H54 (cell line): ENCODE measurements at places on chromosomes 5 and 9.
A peak's percentile ranks its signal among the peaks of the same experiment; 100 is the strongest.

DNA sequence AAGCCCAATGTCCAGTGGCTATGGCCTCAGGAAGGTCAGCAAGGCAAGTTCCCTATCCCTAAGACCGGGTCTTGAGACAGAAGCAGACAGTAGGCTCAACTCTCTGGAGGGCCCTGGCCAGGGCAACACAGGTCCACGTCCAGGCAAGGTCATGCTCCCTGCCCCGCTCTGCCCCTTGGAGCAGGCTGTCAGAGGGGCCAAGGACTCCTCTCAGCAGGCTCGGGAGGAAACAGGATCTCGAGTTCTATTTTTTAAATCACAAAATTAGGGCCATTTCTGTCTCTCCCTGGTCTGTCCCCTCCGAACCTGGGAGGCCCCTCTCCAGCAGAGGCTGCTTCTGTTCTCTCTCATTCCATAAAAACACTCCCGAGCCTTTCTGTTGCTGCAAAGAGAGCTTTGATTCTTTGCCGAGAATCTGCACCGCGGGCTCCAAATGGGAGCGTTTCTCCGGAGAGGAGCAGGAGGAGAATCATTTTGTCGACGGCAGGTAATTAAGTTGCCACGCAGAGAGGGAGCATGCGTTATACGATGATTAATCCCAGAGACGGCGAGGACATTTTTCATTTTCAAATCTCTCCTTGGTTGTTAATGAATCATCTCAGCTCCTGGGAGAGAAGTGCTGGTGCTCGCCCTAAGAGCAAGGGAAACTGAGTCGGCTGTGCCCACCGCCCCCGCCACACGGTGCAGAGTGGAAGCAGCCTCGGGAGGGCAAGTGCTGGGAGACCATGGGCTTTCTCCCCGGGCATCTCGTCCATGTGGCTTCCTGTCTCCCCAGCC, 24.5 kb upstream of the FCN1 start:
- no peak for DNase-seq

DNA sequence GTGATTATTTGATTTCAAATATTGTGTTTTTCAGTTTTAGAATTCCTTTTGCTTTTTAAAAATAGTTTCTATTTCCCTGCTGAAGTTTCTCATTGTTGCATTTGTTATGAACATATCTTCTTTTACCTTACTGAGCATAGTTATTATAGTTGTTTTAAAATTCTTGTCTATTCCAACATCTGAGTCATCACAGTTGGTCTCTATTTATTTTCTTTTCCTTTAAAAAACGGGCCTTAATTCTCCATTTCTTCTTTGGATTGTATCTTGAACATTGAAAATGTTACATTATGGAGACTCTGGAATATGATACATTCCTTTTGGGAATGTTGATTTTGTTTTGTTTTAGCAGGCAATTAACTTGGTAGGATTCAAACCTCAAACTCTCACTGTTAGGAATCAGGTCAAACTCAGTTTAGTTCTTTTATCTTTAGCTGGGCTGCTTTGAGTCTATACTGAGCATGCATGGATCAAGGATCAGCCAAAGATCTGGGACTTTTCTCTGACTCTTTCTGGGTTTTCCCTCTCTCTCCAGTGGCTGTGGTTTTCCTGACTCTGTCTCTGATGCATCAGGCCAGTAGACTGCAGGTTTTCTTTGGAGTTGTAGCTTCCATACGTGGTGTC, 70.3 kb downstream of the TEK start:
- no peak for DNase-seq

- DNase-seq: no peak
These were observed 293.0 kb downstream of the KCTD16 start for GRCh38 chr5:144463481-144464223.

GRCh38 chr5:150398722-150399523, 13.8 kb downstream of the CD74 start:
- no peak for DNase-seq

DNA sequence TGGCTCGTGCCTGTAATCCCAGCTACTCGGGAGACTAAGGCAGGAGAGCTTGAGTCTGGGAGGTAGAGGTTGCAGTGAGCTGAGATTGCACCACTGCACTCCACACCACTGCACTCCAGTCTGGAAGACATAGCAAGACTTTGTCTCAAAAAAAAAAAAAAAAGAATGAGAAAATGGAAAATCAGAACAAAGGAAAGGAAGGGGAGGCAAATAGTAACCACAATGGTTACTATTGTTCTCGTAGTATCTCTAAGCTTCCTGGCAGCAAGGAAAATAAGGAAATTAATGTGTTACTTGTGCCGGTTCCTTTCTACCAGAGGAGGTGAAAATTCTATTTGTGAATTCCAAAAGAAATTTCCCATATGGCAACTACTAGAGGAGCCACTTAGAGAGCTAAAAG, 48.5 kb upstream of the BNC2 start:
- DNase-seq: no peak

- no peak for DNase-seq
These were observed 26.9 kb downstream of the ZNF484 start for GRCh38 chr9:92850898-92851297.

DNA sequence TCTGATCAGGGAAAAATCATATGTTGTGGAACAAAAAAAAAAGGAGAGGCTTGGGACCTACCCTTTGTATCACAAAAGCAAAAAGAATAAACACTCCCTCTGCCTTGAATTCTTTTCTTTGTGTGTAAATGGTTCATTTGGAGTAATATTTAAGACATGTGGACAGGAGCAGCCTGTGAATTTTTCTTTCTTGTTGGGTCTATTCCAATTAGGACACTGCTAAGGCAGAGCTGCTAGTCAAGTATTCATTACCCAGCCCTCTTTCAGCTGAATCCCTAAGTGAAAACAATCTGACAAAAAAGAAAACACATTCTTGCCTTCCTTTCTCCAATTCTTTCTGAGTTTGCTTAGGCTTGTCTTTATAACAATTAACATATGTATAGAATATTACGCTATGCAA, 330.0 kb downstream of the EBF1 start:
- no peak for DNase-seq

- DNase-seq: no peak
These were observed 641.9 kb upstream of the CDH6 start for GRCh38 chr5:30551618-30552017.

DNA sequence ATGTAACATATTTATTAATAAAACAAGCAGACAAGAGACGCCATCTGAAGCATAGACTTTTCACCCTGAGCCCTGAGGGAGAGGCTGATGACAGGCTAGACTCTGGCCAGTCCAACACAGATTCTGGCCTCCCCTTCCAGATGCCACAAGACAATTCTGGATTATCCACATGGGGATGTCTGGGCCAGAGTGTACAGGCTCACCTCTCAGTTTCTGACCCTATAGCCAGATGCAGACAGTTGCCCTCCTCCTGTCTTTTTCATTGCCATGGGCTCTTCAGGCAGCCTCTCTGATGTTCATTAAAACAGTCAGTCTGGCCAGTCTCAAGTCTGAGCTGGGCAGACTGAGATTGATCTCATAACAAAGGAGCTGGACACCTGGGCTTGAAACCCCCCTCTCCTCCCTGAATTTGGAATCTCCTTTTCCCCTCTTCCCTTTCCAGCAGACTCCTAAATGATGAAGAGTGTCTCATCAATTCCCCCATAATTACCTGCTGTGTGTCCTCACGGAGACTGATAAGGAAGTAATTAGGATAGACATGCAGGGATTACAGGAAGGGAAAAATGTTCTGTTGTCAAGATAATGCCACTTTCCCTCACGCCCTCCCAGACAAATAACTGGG, 89.6 kb downstream of the ASTN2 start:
- no peak for DNase-seq

GRCh38 chr5:132074772-132075718, 1.5 kb downstream of the CSF2 start:
- DNase-seq: no peak

GRCh38 chr5:98954392-98955028, 25.7 kb upstream of the CHD1 start:
- DNase-seq: no peak

DNA sequence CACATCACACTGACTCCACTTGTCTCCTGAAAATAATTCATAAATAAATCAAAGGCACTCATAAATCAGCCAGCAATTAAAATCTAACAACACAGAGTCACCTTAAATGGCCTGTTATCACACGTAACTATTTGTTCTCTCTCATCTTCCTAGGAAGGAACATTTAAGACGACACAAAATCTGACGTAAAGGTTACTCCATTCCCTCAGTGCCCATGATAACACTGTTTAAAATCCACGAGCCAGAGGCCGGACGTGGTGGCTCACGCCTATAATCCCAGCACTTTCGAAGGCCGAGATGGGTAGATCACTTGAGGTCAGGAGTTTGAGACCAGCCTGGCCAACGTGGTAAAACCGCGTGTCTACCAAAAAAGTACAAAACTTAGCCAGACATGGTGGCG, 56.4 kb downstream of the MYO10 start:
- DNase-seq: no peak

DNA sequence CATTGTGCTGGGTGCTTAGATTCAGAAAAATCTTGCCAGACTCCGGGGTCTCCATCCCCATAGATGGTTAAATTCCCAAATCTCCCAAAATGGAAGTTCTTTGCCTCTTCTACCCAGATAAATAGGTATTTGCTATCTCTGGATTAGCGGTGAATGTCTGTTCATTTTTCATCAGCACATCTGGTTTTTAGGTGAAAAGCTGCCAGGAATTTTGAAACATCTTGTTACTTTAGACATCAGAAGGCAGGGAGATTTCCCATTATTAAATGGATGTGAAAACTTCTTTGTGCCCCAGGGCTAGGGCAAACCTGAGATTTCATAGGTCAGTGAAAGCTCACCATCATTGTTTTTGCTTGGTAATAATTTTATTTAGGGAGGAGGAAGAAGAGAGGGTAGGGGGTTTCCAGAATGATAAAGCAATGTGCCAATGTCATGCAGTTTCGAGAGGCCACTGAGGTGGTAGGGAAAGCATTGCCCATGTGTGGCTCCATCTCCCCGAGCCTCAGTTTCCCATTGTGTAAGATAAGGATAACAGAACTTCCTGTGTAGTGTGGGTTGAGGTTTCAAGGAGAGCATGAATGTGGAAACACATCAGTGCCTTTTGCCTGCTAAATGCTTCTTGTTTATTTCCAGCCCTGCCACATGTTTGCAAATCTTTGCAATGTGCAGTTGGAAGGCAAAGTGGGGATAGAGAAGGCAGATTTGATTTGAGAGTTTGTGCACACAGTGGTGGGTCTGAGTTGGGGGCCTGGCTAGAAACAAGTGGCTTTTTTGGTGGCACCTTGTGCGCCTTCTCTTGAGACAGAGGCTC, 147.2 kb upstream of the KLF4 start:
- no peak for DNase-seq

GRCh38 chr5:5780253-5780652, 357.8 kb downstream of the ICE1 start:
- no peak for DNase-seq

GRCh38 chr9:70556771-70557170, 142.3 kb upstream of the KLF9 start:
- DNase-seq: no peak

DNA sequence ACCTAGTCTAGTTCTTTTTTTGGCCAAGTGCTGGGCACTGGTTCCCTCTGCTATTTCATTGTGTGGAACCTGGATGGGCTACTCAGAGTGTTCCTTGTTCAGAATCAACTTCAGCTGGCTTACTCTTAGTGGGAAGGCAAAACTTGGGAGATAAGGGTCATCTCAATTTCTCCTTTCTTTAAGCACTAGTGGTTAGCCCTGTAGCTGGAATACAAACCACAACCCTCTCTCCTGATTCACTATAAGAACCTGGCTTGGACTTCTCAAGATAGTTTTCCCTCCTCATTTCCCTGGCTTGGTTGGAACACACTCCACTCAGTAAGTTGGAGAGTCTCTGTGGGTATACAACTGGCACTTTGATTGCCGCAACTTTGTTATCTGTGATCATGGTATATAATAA, 35.1 kb downstream of the GRIA1 start:
- no peak for DNase-seq

DNA sequence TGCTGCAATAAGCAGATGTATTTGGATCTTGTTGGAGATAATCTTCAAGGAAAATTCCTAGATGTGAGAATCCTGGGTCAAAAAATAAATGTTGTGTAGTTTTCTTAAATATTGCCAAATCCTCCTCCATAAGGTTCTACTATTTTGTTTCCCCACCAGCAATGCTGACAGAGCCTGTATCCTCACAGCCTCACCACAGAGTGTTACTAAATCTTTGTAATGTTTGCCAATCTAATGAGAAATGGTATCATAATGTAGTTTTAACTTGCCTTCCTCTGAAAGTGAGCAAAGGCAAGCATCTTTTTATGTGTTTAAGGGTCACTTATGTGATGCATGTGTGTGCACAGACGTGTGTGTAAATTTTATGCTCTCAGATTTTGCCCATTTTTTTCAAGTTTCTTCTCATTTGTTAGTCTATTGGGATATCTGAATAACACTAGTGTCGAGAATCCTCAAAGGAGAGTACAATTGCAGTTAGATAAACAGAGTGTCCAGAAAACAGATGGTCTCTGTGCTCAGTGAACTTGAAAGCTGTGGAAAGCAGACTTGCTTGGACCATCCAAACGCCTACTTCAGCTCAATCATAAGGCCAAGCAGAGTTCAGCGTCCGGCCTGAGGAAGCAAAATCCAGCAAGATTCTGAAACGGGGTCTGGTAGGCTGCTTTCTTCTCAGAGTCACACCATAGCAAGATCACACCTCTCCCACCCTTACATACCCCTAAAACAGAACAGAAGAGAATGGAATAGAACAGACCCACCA, 35.7 kb upstream of the UGT3A1 start:
- no peak for DNase-seq

DNA sequence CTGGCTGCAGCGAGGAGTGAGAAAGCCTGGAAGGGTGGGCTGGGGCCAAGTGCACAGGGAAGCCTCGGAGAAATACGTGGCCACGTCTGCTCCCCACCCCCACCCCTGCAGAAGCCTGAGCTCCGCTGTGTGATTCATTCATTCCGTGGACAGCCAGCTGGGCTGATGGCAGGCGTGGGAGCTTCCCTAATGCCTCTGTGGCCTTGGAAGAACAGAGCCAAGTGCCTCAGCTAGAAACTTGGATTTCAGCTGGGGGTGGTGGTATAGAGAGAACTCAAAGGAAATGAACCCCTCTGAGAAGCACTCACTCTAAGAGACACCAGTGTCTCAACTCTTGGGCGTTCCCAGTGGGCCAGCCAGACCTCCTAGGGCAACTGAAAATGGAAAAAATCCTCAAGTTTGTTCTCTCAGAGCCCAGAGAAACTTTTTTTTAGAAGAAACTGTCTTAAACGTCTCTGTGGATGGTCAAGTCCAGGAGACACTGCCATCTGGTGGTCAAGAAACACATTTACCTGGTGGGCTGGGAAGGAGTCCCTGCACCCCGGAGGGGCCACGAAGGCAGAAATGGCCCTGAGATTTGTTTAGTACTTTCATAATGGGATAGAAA, 18.0 kb downstream of the ATOX1 start:
- DNase-seq: peak; percentile 42

DNA sequence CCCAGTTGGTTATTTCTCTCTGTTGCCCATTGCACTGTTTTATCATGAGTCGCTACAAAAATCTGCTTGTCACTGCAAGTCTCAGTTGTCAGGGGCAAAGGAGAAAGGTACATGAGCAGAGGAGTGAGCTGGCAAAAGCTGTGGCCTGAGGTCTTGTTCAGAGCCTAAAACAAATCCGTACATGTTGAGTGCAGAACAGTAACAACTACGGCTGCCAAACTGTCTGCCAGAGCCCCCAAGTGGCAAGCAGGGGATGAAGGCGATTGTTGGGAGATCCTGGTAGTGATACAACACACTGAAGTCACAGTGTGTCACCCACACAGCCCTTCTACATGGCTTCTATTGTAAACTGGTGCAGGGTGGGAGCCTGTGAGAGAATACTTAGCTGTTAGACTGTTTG, 50.9 kb downstream of the BRINP1 start:
- no peak for DNase-seq

GRCh38 chr9:95719354-95719753, 156.1 kb upstream of the ERCC6L2 start:
- no peak for DNase-seq
